ENCODE measurements at places on chromosomes 12 and 14.

- no peak for DNase-seq
These were observed 217.2 kb downstream of the SLC15A4 start for GRCh38 chr12:128606538-128606937.

- no peak for DNase-seq
These were observed 117.6 kb upstream of the RASSF8 start for GRCh38 chr12:25840678-25841465.

DNA sequence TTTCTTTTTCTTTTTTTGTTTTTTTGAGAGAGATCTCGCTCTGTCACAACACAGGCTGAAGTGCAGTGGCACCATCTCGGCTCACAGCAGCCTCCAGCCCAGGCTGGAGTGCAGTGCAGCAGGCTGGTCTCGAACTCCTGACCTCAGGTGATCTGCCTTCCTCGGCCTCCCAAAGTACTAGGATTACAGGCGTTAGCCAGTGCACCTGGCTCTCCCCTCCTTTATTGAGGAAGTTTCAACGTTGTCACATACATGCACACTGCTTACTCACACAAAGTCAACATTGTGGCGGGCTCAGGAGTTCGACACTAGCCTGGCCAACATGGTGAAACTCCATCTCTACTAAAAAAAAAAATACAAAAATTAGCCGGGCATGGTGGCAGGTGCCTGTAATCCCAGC lies 32.0 kb downstream of the EAPP start:
- DNase-seq: no peak

- DNase-seq: no peak
These were observed 311.7 kb upstream of the CCDC196 start for GRCh38 chr14:66174453-66174891.

DNA sequence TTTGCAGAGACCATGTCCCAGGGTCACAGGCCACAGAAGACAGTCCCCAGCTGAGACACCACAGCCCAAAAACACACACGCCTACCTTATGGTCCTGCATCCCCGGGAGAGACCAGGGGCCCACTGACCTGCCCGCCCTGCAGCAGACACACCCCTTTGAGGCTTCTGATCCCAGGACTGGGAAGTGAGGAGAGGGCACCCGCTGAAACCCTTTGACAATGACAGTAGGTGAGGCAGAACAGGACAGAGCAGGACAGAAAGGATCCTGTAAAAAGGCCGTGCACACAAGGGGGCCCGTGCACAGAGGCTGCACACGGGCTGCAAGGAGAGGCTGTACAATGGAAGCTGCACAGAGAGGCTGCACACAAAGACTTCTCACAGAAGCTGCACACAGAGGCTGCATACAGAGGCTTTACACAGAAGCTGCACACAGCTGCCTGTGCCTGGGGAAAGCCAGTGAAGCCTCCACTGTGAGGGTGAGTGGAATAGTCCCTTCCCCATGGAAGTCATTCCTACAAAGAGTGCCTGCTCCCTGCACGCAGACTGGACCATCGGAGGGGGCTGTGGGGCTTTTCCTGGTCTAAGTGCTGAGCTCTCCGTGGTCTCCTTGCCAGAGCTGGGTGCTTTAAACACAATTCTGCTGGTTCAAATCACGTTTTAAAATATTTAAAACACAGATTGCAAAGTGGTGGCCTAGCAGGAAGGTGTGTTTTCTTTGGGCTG lies 16.6 kb upstream of the SFSWAP start:
- no peak for DNase-seq

GRCh38 chr12:54337280-54337842 lies 12.4 kb downstream of the COPZ1 start:
- DNase-seq: no peak

DNA sequence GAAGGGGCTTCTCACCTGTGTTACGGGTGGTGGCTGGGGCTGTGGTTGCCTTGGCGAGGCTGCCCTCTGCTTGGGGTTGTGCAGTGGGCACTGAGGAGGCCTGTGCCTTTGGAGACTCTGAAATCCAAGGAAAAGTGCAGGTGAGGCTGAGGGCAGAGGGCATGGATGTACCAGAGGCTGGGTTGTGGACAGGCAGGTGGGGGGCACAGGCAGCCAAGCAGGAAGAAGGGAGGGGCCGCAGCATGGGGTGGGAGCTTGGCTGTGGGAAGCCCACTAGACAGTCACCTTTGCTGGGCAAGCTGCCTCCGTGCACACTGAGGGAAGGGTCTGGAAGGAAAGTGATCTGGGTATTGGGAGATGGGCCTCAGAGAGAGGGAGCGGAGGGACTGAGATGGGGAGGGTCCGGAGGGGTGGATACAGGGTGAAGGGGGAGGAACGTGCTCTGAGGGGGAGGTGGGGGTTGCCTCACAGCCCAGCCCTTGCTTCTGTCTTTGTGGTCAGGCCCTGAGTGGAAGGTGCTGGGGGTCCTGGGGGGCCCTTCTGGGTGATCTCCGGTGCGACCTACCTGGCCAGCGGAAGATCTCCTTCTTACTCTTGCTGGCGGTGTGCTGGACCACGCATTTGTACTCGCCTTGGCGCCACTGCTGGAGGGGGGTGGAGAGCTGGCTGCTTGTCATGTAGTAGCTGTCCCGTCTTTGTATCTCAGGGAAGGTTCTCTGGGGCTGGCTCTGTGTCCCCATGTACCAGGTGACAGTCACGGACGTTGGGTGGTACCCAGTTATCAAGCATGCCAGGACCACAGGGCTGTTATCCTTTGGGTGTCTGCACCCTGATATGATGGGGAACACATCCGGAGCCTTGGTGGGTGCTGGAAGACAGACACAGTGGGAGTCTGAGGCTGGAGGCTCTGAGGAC lies 318.7 kb downstream of the TMEM121 start:
- no peak for DNase-seq

- DNase-seq: no peak
These were observed 1.6 kb downstream of the GMPR2 start for GRCh38 chr14:24234095-24235005.

DNA sequence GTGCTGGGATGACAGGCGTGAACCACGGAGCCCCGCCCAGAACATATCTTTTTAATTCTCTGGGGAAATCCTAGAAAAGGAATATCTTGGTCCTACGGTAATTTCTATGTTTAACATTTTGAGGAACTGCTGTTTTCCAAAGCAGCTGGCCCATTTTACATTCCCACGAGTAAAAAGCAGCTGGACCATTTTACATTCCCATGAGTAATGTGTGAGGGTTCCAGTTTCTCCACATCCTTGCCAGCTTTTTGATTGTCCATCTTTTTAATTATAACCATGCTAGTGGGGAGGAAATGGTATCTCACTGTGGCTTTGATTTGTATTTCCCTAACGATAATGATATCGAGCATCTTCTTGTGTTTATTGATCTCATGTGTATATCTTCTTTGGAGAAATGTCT lies 4.4 kb upstream of the P2RX4 start:
- DNase-seq: no peak

DNA sequence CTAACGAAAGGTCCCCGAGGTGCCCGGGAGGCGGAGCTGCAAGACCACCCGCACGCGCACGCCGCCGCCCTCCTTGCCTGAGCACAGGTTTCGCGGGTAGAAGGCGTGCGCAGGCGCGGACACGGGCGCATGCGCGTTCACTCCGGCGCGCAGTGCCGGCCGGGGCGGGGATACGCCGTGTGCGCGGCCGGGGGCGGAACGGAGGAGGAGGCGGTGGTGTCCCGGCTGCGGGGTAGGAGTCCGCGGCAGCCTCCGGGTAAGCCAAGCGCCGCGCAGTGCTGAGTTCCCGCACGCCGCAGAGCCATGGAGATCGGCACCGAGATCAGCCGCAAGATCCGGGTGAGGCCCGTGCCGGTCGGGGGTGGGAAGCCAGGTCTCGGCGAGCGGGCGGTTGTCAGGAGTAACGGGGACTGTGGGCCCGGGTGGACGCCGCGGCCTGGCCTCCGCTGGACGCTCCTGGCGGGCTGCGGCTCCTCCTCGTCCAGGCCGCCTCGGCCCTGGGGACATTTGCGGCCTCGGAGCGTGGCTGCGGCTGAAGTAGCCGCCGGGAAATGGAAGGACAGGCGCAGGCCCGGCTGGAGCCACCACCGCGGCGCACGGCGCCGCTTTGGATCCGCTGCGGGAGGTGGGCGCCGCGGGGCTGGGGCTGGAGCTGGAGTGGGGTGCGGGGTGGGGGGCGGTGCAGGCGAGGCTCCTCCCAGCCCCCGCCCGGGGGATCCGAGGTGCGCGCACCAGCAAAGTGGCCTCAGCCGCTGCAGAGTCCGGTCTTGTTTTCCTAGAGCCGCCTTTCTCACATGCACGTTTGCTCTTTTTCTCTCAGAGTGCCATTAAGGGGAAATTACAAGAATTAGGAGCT lies at the start of gene ZC3H14:
Gene ZC3H14 (plus strand): TSS at position 207 of the 856 bp plus-strand sequence. CDS start 97 bp downstream, at position 304.
- DNase-seq: peak; percentile 92

DNA sequence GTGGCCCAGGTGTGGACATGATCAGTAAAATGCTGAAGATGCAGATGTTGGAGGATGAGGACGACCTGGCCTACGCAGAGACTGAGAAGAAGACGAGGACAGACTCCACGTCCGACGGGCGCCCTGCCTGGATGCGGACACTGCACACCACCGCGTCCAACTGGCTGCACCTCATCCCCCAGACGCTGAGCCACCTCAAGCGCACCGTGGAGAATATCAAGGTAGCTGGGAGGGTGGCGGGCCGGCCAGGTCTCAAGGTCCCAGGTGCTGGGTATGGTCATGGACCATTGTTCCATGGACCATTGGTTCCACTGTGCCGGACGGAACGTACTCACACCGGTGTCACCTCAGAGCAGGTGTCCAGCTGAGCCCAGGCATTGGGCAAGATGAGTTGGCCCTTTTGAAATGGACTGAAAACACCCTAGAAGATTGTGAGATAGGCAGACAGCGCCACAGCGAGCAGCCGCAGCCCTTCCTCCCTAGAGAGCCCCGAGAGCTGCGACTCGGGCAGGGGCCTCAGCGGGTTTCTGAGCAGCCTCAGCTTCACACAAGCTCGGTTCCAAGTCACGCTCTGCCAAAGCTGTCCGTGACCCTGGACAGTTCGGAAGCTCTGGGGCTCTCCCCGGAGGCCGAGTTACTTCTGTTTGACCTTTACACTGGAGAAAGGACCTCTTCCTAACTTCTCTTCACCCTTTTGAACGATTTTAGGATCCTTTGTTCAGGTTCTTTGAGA lies 38.9 kb downstream of the HSP90AA1 start:
- DNase-seq: no peak

- DNase-seq: no peak
These were observed 2.5 kb downstream of the FUT8 start for GRCh38 chr14:65414961-65415589.

- DNase-seq: no peak
These were observed 29.3 kb downstream of the FGF6 start for GRCh38 chr12:4416276-4416675.

- no peak for DNase-seq
These were observed 28.0 kb downstream of the NELL2 start for GRCh38 chr12:44847888-44848702.

GRCh38 chr12:45407981-45408728 lies 192.3 kb downstream of the ANO6 start:
- DNase-seq: no peak

DNA sequence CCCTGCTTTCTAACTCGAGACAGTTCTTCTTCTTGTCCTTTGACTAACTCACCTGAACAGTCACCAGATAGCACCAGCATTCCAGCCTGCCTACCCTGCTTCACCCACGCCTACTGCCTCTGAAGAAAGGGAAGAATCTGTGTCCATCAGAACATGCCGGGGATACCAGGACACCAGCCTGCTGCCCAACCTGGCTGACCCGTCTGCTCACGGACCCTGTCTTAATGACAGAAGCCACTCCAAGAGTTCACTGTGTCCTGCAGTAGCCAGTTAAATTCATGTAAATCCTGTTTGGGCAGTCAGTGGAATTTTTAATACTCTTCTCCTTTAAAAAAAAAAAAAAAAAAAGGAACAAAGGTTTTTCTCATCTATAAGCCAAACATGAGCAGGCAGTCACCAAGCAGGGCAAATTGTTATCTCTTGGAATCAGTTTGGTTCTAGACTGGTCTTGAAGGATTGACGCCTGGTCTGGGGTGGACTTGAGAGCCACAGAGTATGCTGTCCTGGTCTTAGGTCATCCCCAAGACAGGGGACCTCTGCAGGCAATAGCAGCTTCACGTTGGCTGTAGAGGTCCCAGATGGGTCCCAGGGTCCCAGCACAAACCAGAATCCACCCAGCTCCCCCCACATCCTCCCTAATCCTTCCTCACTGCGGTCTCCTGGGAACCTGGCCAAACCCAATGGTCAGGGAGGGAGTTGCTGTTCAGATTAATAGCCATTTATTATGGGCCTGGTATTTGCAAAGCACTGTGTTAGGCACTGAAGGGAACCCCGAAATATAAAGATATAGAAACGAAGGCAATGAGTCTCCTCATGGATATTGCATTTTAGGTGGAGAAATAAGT lies 181.1 kb upstream of the HIF1A start:
- DNase-seq: no peak

DNA sequence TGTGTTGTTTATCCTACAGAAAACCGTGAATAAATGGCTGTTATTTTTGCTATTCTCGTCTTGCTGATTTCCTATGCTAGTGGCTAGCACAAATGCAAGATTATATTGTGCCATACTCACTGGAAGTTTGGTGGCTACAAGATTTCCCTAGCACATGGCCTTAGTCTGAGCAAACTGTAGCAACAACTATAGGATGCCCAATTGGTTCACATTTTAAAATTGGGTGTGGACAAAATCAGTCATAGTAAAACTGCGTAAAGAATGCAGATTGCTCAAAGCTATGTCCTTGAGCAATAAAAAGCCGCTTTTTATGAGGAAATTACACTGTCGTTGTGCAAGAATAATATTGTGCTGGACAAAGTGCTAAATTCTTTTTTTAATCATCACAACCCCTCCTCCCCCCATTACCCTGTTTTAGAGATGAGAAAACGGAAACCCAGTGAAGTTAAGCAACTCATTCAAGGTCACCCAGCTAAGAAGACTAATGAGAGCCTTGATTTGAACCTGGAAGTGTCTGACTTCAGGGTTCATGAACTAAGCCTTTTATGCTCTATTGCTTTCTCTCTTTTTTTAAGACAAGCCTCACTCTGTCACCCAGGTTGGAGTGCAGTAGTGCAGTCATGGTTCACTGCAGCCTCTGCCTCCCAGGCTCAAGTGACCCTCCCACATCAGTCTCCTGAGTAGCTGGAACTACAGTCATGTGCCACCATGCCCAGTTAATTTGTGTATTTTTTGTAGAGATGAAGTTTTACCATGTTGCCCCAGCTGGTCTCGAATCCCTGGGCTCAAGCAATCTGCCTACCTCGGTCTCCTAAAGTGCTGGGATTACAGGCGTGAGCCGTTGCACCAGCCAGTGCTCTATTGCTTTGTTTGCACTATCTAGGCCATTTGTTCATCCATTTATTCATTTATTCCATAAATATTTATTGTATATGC lies 73.6 kb downstream of the SRGAP1 start:
- no peak for DNase-seq

DNA sequence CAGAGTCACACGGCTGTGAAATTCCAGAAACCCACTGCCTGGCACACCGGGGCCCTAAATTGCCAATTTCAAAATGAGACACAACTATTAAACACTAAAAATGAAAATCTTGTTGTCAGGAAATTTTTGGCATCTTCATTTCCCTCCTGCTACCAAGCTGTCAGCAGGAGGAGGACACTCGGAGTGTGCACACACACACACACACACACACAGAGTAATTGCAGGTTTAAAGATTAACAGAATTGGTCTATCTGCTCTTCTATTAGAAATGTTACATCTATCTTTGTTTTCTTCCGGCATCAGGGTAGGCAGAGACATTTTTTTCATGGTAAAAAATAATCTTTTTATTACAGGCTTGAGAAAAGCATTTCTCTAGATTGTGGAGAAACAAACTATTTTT lies 314.2 kb downstream of the EGLN3 start:
- DNase-seq: no peak

GRCh38 chr12:124766727-124767065 lies 97.0 kb downstream of the SCARB1 start:
- DNase-seq: no peak

Data from GM18507 (cell line).